Stimulated activated CD8-positive, alpha-beta memory T cell treated with anti-CD3 and anti-CD28 coated beads, Interleukin-4, amount 100 ng/mL, for 48 hours (primary cell): ENCODE measurements at places on chromosomes 1 and 21.
A peak's percentile ranks its signal among the peaks of the same experiment; 100 is the strongest.

DNA sequence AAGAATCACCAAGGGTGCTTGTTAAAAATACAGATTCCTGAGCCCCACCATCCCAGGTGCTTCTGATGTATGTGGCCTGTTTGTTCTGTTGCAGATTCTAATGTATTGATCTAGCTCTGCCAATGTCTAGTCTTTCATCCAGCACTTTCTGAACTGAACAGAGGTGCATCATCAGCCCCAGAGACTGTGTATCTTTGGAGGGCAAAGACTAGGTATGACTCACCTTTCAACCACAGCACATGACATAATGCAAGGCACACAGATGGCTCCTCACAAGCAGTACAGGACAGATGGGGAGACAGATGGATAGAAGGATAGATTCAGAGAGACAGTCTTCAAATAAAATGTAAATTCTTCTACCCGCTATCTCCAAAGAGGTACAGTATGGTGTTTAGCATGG lies 32.3 kb downstream of the CD58 start:
- DNase-seq: peak; percentile 55

- DNase-seq: no peak
Observed at GRCh38 chr21:29546071-29546470, 247.3 kb downstream of the BACH1 start.

GRCh38 chr1:187443939-187444338 lies 615.2 kb downstream of the PLA2G4A start:
- DNase-seq: no peak

DNA sequence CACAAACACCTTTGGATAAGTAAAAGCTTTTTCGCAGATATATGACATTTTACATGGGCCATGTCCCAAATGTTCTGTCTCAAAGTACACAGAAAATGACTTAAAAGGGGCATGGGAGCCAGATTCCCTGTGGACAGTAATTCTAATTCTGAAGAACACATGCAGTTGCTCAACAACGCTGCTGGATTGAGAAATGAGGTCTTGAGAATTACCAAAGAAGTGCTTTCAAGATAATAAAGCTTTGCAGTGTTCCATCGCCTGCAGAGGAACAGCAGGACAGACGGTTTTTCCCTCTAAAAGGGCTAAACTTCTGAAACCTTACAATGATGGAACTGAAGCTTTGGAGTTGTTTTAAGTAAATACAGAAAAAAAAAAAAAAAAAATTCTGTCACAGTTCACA lies 55.3 kb upstream of the HSPA13 start:
- no peak for DNase-seq

- no peak for DNase-seq
Observed at GRCh38 chr1:33244143-33244808, 12.0 kb upstream of the ZNF362 start.

DNA sequence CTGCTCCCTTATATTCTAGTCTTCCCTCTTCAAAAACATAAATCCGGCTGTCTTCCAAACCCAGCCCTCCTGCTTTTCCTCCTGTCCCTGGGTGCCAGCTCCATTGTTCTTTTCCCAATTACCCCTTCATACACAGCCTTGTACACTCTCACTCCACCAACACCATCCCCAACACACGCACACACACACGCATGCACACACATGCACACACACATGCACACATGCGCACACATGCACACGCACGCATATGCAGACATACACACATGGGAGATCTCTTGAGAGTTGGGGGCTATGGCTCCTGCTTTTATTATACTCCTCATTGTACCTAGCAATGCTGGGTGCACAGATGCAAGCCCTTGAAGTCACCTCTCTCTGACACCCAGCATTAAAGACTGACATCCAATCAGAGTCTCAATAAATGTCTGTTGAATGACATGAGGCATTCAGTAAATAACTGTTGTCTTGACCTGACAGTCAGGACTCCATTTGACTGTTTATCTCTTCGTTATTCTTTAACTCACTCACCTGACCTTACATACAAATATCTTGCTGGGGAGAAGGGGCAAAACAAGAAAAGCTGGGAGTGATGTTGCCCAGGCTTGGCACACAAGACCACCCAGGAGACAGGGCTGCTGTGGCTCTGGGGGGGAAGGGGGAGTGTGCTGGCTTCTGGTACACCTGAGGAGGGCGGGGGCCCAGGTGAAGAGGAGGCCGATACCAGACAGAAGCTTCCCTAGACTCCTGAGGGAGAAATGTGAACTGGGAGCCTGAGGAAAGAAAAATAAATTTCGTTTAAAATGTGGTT lies 16.0 kb downstream of the ABCA4 start:
- DNase-seq: no peak

GRCh38 chr1:198669023-198669698 lies 30.3 kb downstream of the PTPRC start:
- DNase-seq: no peak

- DNase-seq: peak; percentile 48
Observed at GRCh38 chr1:169105434-169106094, 926 bp upstream of the ATP1B1 start.

- no peak for DNase-seq
Observed at GRCh38 chr1:3456449-3456963, 2.0 kb downstream of the ARHGEF16 start.

DNA sequence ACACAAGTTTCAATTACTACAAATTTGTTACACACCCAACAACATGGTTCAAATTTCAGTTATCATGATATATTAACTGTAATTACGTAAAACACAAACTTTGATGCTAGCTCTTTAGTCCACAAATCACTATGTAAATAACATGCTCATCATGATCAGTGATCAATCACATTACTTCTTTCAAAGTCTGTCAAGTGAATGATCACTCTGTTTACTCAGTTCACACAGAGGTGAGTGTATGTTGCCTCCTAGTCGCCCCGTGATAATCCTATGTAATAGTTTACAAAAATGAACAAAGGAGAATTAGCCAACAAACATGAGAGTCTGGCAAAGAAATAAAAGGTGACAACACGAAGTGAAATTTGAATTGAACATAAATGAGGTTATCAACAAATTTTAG lies 14.3 kb downstream of the EDEM3 start:
- no peak for DNase-seq

DNA sequence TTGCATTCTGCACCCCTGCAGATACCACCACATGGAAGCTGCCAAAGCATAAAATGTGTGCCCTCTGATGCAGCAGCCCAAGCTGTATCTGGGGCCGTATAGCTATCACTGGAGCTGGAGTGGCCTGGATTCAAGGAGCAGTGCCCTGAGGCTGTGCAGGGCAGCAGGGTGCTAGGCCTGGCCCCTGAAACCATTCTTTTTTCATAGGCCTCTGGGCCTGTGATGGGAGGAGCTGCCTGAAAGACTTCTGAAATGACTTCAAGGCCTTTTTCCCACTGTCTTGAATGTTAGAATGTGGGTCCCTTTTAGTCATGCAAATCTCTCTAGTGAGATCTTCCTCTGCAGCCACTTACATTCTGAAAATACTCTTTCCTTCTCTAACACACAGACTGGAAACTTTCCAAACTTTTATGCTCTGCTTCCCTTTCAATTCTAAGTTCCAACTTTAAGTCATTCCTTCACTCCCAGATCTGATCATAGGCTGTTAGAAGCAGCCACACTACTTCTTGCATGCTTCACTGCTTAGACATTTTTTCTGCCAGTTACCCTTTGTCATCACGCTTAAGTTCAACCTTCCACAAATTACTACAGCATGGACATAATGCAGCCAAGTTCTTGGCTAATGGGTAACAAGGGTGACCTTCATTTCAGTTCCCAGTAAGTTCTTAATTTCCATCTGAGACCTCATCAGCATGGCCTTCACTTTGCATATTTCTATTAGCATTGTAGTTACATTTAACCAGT lies 42.4 kb downstream of the DRAM2 start:
- no peak for DNase-seq

DNA sequence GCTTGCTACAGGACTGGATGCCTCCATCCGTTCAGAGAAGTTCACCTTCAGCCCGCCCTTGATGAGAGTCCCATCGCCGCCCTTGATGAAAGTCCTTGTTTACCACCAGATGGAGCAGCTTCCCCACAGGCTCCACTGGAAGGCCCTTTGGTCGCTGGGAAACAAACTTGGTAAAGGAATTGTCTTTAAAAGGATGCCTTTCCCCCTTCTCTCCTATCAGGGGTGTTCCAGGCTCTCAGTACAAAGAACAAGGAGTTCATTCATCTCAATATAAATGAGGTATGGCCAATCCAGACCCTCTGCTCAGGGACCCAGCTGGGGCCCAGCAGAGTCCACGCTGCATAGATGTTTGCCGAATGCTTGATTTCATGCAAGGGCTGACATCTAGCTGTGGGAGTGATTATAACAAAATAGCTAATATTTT lies 50.8 kb downstream of the CAPN9 start:
- no peak for DNase-seq

DNA sequence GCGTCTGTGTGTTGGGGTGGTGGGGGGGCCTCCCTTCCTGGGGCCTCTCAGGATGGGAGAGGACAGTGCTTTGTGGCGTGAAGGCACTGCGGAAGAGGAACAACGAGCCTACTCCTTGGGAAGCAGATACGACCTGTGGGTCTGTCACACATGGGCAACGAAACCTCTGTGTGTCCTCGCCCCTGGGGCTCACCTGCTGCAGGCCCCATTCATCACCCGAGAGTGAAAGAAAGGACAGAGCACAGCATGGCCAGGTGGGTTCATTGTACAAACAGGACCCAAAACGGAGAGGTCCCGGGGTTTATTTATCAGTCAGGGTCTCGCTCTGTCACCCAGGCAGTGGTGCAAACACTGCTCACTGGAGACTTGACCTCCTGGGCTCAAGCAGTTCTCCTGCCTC lies 40.1 kb upstream of the LIN9 start:
- DNase-seq: no peak

GRCh38 chr1:200182701-200183100 lies 155.2 kb downstream of the NR5A2 start:
- no peak for DNase-seq

- DNase-seq: no peak
Observed at GRCh38 chr1:243459059-243459458, 203.2 kb downstream of the SDCCAG8 start.

- no peak for DNase-seq
Observed at GRCh38 chr1:154689083-154689482, 81.1 kb upstream of the ADAR start.

GRCh38 chr1:8022395-8023286 lies 3.5 kb downstream of the ERRFI1 start:
- DNase-seq: no peak

GRCh38 chr1:1038694-1039093 lies 18.8 kb downstream of the AGRN start:
- no peak for DNase-seq

DNA sequence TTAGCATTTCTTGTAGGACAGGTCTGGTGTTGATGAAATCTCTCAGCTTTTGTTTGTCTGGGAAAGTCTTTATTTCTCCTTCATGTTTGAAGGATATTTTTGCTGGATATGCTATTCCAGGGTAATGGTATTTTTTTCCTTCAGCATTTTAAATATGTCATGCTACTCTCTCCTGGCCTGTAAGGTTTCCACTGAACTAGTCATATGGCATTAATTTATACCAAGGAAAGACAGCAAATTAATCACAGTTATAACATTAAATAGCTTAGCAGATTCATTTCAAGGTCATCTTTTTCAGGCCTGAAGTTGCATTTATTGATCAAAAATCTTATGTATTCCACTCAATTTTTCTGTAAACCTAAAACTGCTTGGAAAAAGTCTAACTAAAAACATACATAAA lies 54.9 kb downstream of the AK5 start:
- no peak for DNase-seq

DNA sequence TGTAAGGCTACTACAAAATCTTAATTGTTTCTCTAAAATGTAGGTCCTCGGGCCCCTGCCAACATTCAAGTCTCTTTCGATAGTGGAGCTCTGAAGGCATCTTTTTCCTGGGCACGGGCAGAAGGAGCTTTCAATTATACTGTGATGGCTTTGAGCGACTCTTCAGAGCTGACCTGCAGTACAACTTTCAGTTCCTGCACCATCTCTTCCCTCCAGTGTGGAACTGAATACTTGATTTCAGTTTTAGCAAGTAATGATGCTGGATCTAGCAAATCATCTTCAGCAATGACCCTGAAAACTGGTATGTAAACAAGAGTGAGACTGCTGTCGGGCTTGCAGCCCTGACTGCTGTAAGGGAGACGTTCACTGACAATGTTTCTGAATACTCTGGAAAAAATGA lies 9.6 kb downstream of the FNDC7 start:
- no peak for DNase-seq

- no peak for DNase-seq
Observed at GRCh38 chr1:173507847-173508209, 30.7 kb downstream of the PRDX6 start.

GRCh38 chr1:46747683-46748288 lies 28.9 kb upstream of the EFCAB14 start:
- no peak for DNase-seq

DNA sequence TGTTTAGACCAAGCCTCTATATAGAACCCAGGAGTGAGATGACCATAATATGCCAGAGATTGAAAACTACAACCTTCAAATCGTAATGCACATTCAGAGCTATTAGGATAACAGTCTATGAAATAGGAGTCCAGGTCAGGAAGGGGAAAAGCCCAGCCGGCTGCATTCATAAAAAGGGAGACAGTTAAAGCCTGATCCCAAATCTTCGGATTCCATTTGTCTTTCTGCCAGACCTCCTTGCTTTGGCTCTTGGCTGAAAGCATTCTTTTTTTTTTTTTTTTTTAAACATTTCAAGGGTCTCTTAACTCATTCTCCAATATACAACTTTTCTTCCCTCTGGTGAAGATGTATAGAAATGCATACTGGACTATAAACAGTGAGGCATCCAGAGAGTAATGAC lies 81.1 kb downstream of the NTPCR start:
- DNase-seq: no peak
